ENCODE measurements at places on chromosomes 2 and 18. TPM values are rescaled to one million over a fixed set of nuclear protein-coding genes. Genes with fewer than 3 reads are reported as not detected.

DNA sequence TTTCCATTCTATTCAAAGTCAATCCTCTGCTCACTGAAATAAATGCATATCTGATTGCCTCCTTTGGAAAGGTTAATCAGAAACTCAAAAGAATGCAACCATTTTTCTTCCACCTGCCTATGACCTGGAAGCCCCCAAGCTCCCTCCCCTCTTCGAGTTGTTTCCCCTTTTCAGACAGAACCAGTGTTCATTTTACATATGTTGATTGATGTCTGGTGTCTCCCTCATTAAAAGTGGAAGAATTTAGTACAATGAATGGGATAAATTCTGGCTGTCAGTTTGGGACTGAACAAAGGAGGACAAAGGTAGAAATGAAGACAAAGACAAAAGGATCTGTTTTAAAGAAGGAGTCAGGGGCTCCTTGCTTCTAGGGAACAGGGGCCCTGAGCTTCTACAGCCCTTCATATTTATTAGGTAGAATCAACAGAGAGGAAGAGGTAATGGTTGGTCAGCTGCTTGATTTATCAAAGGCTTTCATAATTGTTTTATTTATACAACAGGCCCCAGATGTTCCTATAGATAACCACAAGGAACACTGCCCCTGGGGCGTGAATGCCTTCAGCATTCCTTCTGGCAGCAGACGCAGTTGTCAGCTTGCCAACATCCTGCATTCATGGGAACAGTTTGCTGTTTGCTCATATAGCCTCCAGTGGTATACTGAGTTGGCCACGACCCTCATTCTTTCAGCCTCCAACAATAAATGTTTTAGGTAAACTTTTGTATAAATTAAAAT, 949.8 kb upstream of the LRATD1 start:
- no peaks in the 10 kb centered on the region for H3K27me3 ChIP-seq
- H3K4me1 ChIP-seq = no peaks in the 10 kb centered on the region
- H3K27ac ChIP-seq = no peak overlapping the region

GRCh38 chr2:72220170-72220569, 72.5 kb upstream of the CYP26B1 start:
- H3K36me3 ChIP-seq = no peaks in the 10 kb centered on the region
- DNase-seq = no peak
- peaks cover 5% of the 10 kb centered on the region for H3K27me3 ChIP-seq
- peaks cover 29% of the 10 kb centered on the region for H3K4me1 ChIP-seq
- H3K4me3 ChIP-seq = no peak overlapping the region

DNA sequence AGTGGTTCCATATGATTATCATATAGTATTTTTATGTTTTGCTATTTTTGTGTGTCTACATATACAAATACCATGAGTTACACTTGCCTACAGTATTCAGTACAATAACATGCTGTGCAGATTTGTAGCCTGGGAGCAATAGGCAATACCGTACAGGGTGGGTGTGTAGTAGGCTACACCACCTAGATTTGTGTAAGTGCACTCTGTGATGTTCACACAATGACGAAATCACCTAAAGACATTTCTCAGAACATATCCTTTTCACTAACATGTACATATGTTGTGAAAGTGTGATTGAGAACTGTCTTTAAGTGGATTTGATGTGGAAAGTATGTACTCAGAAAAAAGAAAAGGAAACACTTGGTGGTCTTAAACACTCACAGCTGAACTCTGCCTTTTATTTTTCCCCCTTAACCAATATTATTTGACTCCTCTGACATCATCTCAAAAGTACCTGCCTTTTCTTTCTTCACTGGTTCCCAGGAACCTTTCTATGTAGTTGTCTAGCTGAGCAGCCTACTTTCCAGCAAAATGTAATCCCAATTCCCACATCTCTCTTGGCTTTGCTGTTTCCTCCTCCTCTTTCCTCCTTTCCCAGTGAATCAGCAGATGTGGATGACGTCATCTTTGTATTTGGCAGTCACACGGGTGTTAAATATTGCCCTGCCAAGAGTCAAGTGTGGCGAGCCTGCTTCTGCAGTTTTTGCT, 47.7 kb downstream of the OSBPL6 start:
- peak overlapping the region; percentile 36 for H3K4me3 ChIP-seq
- peak overlapping the region; percentile 87 for H3K27ac ChIP-seq
- no peaks in the 10 kb centered on the region for H3K36me3 ChIP-seq
- peak; percentile 87 for DNase-seq

The CACNB4 gene
- 0.23 TPM for total RNA-seq

DNA sequence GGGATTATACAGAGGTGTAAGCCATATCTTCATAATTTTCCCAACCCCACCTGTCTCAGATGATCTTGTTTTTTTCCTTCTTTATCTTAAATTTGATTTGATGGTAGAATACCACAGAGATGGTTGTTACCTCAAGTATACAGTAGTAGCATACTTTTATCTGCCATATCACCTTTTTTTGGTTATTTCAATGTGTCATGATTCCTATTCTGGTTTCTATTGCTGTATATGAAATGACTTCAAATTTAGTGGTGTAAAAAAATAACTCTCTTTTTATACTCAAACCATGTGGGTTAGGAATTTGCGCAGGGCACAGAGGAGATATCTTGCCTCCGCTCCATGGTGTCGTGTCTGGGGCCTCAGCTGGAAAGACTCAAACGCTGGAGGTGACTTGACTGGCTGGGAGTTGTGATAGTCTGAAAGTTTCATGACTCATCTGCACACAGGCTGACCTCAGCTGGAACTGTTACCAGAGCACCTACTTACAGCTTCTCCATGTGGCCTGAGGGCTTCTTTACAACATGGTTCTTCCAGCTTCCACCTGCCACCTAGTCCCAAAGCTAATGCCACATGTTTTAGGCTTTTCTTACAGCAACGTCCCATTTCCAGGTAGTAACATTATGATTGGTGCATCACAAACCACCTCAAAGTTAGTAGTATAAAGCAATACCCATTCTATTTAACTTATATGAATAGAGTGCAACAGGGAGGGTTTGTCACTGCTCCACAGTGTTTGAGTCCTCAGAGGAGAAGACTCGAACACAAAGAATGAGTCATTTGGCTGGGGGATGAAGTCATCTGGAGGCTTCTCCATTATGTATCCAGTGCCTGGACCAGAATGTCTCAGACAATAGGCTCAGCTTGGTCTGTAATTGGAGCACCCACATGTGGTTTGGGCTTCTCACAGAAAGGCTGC, 82.3 kb upstream of the XPO1 start:
- H3K36me3 ChIP-seq = no peaks in the 10 kb centered on the region
- no peak overlapping the region for H3K4me3 ChIP-seq
- H3K27ac ChIP-seq = peak overlapping the region; percentile 80
- peak; percentile 81 for DNase-seq
- peaks cover 17% of the 10 kb centered on the region for H3K4me1 ChIP-seq
- peaks cover 5% of the 10 kb centered on the region for H3K27me3 ChIP-seq

- H3K4me3 ChIP-seq = no peak overlapping the region
- no peak for DNase-seq
- H3K27me3 ChIP-seq = peaks cover 1% of the 10 kb centered on the region
- H3K36me3 ChIP-seq = peaks cover 47% of the 10 kb centered on the region
- H3K27ac ChIP-seq = no peak overlapping the region
- H3K4me1 ChIP-seq = peaks cover 14% of the 10 kb centered on the region
Measured at GRCh38 chr2:12731701-12732280, 15.1 kb downstream of the TRIB2 start.

DNA sequence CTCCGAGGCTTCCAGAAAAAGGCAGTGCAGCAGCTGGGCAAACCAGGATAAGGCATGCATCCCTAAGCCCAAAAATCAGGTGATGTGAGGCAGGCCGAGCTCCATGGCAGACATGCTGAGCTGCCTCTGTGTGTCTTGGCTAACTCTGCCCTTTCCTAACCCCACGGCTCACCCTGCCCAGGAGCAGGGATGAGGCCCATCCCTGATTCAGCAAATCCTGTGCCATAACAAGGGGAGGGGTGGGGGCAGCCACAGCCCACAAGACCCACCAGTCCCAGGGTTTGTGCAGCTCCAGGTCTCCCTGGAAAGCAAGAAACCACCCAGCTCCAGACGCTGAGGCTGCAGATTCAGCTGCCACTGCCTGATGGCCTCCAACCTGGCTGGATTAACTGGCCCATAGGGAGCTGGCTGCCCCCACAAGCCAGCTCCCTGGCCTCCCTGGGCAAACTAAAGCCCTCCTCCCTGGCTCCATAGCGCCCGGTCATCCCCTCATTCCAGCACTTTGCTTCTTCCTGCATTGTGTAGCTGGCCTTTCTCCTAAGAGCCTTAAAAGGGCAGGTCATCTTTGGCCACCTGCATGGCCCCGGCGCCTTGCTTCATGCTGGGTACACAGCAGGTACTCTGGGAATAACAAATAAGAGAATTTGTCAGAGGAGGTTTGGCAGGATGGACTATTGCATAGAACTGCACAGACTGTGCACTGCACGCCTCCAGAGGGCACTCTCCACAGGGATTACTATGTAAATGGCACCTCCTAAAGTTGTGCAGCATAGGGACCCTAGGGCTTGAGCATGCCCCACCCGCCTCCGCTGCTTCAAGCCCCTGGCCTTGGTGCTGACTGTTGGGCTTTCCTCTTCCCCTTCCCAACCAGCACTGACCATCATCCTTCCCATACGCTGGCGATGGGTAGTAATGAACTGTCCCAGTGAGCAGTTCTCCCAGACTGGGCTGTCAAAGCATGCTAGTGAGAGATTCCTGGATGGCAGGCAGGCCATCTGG, 10.7 kb downstream of the STEAP3 start:
- H3K27ac ChIP-seq = no peak overlapping the region
- DNase-seq = peak; percentile 4
- H3K36me3 ChIP-seq = no peaks in the 10 kb centered on the region

GRCh38 chr2:10347562-10347948, 44.9 kb downstream of the HPCAL1 start:
- no peaks in the 10 kb centered on the region for H3K36me3 ChIP-seq
- no peaks in the 10 kb centered on the region for H3K27me3 ChIP-seq
- peak overlapping the region; percentile 25 for H3K27ac ChIP-seq
- DNase-seq = no peak
- no peak overlapping the region for H3K4me3 ChIP-seq

DNA sequence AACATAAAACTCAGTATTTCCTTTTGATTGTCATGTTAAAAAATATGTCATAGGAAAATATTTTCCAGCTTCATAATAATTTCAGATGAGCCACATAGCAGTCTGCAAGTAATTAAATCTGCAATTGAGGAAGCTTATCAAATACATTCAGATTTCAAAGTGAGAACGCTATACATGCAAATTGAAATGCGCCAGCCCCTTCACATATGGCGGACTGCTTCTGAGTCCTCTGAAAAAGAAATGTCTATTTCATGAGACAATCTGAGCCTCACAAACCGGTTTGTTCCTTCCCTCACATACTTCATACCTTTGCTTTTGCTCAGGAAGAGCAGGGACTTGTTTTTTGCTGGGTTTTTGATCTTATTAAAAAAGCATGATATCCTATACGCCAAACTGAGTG, 2.3 kb upstream of the DCDC2C start:
- H3K36me3 ChIP-seq = peaks cover 5% of the 10 kb centered on the region
- no peaks in the 10 kb centered on the region for H3K27me3 ChIP-seq
- no peak overlapping the region for H3K27ac ChIP-seq
- no peak overlapping the region for H3K4me3 ChIP-seq
- DNase-seq = no peak

DNA sequence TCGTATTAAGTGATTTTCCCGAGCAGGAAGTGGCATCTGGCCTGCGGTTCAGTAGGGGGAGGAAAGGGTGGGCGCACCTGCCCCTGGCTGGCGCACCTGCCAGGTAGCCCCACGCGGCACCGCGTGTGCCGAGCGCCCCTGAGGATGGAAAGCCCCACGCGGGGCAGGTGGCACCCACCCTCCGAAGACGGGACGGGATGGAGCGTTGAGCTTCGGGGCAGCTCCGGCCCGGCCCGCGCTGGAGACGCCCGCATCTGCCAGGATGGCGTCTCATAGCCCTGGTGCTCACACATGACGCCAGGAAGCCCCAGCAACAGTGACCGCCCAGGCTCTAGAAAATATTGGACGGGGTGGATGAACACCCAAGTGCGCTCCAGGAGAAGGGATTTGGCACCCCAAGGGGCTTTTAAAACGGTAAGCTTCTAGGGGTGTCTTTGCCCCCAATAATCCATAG, 2.5 kb upstream of the NFATC1 start:
- no peak for DNase-seq
- H3K27me3 ChIP-seq = peaks cover 8% of the 10 kb centered on the region
- peak overlapping the region; percentile 97 for H3K27ac ChIP-seq
- peaks cover 6% of the 10 kb centered on the region for H3K4me1 ChIP-seq

GRCh38 chr2:71933467-71934319, 214.0 kb downstream of the CYP26B1 start:
- peaks cover 6% of the 10 kb centered on the region for H3K27me3 ChIP-seq
- peak overlapping the region; percentile 57 for H3K27ac ChIP-seq
- peak; percentile 43 for DNase-seq
